Activated CD4-positive, alpha-beta T cell treated with anti-CD3 and anti-CD28 coated beads, Interleukin-2, amount 50 U/mL, for 24 hours (primary cell): ENCODE measurements at places on chromosomes 6 and 20.

DNA sequence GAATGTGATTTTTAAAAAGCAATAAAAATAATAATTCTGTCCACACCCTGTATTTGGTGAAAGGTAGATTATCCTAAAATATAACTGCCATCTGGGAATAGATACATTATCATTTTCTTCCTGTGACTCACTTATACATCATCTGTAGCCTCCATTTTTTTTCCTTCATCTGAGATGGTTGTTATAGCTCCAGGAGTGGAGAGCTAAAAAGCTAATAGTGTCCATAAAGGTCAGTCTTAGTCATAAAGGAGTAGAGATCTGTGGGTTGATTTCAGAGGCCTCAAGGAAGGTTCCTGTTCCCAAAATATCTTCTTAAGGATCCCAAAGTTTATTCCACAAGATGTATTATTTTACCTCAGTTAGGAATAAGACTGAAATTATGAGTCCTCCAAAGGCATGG lies 41.1 kb downstream of the FBXO5 start:
- no peak for DNase-seq

DNA sequence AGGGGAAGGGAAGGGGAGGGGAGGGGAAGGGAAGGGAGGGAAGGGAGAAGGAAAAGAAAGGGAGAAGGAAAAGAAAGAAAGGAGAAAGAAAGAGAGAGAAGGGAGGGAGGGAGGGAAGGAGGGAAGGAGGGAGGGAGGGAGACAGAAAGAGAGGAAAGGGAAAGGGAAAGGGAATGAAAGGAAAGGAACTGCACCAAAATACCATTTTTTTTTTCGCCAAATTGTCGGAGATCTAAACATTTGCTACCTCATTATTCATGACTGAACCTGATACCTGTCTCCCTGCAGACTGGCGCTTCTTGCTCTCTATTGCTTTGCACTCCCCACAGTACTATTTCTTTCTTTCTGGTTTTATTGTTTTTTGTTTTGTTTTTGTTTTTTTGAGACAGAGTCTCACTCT lies 117.3 kb upstream of the LGSN start:
- DNase-seq = no peak

- no peak for DNase-seq
Observed at GRCh38 chr6:24431045-24431451, 28.3 kb downstream of the MRS2 start.

DNA sequence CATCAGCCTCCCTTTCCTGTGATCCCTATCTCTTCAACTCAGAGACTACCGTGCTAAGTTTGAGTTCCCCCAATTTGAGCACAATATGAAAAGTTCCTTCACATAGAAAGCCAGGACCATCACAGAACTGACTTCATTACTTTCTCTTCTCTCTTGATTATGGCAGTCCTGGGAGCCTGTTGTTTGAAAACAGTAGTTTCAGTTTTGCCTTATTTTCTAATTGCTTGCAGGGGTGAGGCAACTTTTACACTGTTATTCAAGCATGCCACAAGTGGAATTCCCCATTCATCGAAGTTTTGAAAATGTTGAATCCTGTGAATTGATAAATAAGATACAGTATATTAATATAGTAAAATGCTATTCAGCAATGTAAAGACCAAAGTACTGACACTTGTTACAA lies 569.7 kb upstream of the MARCKS start:
- no peak for DNase-seq

DNA sequence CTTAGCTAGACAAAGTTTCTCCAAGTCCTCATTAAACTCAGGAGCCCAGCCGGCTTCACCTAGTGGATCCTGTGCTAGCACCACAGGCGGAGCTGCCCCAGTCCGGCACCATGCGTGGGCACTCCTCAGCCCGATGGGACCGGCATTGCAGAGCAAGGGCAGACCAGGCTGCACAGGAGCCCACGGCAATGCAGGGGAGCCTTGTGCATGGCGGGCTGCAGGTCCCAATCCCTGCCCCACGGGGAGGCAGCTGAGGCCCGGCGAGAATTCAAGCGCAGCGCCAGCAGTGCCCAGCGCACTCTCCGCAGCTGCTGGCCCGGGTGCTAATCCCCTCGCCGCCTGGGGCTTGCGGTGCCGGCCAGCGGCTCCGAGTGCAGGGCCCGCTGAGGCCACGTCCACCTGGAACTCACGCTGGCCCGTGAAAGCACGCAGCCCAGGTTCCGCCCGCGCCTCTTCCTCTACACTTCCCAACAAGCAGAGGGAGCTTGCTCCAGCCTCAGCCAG lies 292.3 kb upstream of the EYS start:
- no peak for DNase-seq

- no peak for DNase-seq
Observed at GRCh38 chr6:3285049-3285639, 26.4 kb downstream of the PSMG4 start.

DNA sequence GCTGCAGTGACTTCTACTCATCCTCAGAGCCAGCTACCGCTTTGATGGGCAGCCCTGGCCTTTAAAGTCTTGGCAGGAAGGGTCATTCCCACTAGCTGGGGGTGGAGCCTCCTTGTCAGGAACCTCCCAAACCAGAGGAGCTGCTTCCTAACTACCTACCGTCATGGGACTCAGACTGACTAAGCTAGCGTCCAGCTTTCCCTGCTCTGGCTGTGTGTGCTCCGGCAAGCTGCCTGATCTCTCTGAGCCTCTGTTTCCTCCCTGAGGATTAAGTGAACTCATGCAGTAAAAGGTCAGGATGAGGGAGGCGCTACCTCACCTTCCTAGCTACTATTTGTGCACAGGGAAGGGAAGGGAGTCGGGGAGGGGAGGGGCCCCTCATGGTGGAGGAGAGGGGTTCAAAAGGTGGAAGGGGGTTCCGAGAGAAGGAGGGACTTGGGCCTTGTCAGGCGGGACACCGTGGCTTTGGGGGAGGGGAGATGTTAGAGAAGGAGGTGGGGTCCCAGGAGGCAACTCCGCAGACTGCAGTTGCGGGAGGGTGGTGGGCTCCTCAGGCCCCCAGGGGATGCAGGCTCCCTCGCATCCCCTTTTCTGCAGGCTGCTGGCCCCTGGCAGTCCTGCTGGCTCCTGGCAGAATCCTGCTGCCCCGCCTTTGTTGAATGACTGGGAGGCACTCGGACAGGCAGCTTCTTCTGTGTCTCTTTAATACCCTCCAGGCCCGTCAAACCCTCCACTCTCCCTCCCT lies 9.8 kb downstream of the DUSP15 start:
- no peak for DNase-seq

DNA sequence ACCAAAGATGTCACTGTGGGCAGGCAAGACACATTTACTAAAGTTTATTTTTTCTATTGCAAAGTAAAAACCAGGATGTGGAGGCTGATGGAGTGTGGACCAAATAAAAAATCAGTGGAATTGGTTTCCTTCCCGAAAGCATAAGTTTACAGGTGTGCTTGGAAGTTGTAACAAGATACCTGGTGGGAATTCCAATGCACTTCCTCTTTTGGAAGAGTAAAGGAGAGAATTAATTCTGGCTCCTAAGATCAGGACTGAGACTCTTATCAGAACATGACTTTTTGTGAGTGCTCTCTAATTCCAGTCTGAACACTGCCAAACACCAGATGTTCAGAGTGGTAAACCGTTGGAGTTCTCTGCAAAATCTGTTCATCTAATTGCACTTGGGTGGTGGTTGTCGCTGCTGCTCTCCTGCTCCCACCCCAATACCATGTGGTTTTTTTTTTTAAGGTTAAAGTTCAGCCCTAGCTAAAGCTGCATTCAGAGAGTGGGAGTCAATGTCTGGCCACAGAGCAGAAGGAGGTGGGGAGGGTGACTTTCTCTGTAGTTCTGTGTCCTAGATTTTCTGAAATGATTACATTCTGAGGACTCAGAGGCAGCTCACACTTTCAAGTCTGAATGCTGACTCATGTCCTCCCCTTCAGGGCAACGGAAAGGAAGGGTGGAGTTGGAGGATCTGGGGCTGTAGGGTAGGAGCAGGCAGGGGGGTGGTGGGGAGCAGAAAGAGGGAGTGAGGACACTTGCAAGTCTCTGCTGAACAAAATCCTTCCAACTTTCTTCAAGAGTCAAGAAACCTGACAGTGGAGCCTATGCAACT lies 275.8 kb upstream of the PRDM1 start:
- peak; percentile 49 for DNase-seq

DNA sequence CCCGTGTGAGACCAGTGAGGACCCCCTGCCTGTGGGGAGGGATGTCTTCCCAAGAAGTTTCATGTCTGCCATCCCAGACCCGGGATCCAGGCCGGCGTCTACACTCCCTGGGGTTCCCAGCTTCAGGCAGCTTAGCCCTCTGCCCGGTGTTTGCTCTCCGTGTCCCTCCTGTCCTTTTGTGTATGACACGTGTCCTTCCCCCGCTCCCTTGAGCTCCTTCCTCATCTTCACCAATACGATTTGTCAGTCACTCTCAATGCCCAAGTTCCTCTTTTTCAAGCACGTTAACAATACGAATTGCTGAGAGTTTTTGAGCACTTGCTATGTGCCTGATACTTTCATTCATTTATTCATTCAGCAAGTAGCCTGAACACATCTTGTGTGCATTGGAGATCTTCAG lies 115.6 kb upstream of the PTPN1 start:
- DNase-seq = no peak

- DNase-seq = no peak
Observed at GRCh38 chr20:59051666-59052185, 9.1 kb upstream of the PRELID3B start.

- DNase-seq = peak; percentile 18
Observed at GRCh38 chr6:149075616-149076354, 241.7 kb upstream of the TAB2 start.

GRCh38 chr6:81682235-81682795 lies 70.2 kb downstream of the TENT5A start:
- no peak for DNase-seq

- no peak for DNase-seq
Observed at GRCh38 chr6:69584913-69585729, 211.7 kb downstream of the LMBRD1 start.

DNA sequence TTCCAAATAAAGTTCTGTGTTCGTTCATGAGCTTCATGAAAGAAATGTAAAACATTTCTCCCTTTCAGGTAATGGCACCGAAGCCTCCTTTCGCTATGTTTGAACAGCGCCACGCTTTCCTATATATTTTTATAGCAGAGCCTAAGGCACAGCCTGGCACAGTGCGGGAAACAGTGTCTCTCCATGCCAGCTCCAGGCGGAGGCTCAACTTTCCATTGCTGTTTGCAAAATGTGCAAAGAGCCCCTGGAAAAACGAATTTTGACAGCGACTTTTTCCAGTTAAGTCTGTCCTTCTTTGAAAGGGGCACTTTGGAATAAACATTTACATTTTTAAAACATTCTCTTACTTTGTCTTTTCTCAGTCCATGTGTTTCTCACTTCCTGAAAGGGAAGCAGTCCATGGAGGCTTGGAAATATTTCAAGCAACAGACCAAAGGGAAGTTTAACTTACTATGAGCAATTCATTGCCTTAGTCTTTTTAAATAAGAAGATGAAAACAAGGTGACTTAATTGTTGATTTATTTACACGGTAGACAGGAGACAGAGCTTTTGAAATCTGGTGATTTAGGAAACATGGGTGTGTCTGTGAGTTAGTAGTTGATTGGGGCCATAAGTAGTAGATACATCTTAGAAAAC lies 769 bp downstream of the CCN6 start:
- DNase-seq = no peak

- no peak for DNase-seq
Observed at GRCh38 chr6:147382945-147383554, 125.4 kb upstream of the SAMD5 start.

DNA sequence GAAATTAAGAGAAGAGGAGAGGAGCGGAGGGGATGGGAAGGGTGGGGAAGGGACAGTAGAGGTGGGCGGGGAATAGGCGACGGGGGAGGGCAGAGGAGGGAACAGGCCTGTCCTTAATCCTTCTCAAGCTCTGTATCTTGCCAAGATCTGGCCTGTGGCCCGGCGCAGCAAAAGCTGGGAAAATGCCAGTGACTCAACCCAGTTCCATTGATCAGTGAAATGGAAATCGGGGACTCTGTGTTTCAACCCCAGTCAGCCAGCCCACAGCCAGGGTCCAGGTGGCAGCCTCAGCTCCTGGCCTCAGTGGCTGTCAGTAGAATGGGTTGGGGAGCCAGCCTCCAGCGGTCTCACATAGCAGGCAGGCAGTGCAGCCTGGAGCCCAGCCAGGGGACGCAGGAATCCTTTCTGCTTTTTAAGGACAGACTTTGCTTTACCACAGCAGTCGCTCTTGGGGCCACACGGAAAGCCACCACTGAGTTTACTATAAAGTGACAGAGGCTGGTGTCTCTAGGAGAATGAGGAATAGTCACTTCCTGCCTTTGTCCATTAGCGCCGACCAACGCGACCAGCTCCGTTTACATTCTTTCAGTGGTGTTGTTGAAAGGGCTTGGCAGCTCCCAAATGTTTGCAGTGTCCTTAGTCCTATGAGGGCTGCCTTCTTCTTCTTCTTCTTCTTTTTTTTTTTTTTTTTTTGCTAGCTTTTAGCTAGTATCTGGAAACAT lies 128.0 kb downstream of the RIN2 start:
- DNase-seq = no peak

GRCh38 chr20:8858181-8858787 lies 210.6 kb upstream of the PLCB4 start:
- DNase-seq = no peak

- no peak for DNase-seq
Observed at GRCh38 chr6:21678990-21679389, 85.4 kb downstream of the SOX4 start.

- DNase-seq = no peak
Observed at GRCh38 chr20:40551125-40551530, 137.9 kb downstream of the MAFB start.

DNA sequence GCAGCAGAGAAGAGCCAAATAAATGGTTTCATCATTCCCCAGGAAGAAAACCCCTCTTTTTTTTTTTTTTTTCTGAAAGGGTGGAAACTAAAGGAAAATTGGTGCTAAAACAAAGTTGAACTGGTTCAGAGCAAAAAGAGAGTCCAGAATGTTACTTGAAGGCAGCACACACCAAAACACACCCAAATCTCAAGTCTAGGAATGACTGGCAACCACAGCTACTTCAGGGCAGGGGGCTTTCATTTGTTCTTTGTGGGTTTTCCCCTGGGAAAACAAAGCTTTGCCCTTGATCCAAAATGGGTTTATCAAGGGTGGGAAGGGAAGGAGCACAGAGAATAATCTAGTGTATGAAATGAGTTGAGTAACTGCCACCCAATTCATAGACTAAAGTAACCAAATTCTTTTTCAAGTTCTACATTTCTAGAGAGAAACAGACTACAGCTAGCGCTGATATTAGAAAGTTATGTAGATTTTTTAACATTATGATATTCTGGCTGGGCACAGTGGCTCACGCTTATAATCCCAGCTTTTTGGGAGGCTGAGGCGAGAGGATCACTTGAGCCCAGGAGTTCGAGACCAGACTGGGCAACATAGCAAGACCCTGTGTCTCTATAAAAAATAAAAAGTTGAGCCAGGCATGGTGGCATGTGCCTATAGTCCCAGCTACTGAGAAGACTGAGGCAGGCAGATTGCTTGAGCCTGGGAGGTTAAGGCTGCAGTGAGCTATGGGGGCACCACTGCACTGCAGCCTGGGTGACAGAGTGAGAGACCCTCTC lies 119.8 kb downstream of the NFATC2 start:
- no peak for DNase-seq

DNA sequence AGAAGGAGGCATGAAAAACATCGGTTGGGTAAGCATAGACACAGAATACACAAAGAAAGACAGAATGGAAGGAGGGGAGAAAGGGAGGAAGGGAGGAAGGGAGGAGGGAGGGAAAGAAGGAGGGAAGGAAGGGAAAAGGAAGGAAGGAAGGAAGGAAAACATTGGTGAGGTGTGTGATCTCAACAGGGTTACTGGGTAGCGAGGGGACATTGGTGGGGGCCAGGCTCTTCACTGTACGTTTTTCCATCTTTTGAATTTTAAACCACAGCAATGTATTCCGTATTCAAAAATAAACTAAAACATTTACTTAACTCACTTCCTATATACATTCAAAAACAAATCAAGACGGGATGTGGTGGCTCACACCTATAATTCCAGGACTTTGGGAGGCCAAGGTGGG lies 20.7 kb upstream of the BPIFA2 start:
- DNase-seq = no peak

GRCh38 chr20:47850146-47850545 lies 64.9 kb upstream of the SULF2 start:
- DNase-seq = no peak
